ENCODE measurements at places on chromosomes 1 and 21.

DNA sequence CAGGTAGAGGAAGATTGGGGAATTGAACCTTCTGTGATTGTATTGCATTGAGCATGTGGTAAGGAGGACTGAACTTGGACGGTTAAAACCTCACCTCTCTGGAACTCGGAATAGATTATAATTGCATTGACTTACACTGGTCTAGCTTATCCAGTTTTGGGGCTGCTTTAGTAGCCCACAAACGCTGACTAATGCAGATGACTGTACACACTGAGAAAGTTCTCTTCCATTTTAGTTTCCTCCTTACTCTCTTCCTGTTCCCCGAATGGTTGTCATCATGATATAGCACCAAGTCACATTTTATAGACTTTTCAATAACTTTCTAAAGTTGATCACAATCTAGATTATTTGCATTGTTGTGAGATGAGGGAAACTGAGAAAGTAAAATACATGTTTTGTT is 78.2 kb downstream of the NFIA start:
- DNase-seq, result no peak

DNA sequence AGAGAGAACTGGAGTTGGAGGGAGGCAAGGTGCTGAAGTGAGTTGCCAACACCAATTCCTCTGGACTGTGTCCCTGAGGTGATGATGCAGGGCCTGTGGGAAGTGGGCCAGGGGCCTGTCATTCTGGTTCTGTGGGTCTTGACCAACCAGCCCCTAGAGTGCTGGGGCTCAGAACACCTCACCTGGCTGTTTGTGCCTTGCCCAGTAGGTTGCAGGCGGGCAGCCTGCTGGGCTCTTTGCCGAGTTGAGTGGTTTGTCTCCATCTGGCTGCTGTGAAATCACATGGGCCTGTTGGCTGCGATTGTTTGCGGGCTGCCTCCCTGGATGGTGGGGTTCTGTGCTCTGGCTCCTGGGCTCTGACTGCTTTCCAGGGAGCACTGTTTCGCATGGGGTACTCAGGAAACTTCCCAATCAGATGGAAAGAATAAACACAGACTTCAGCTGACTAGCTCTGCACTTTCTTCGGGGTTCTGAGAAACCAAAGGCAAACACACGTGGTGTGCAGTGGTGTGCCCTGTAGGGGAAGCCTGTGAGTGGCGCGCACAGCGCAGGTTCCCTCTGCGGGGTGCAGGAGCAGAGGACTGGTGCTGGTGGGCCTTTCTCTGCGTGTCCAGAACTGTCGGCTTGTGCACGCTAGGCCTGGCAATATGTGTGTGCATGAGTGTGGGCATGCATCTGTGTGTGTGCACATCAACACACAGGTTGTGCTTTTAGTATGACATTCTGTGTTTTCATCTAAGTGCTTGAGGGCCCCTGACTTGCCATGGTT is 95.1 kb downstream of the RHOU start:
- no peak for DNase-seq

DNA sequence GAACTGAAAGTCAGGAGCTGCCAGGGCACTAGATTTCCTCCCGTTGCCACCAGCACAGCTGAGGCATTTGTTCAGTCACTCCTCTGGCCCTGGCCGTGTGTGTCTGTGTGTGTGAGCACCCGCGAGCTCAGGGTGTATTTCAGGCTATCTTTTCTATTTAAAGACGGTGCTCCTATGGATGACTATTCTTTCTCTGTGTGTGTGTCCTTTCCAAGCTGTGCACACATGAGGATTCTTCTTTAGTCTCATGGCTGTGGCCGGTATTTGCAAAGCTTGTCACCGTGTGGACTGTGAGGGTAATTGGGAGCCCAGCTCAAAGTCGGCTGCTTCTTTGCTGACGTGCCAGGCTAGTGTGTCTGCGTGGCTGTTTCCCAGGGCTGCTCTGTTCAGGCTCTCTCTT is 3.0 kb upstream of the KCND3 start:
- DNase-seq, result no peak

GRCh38 chr21:34737115-34737514 is 68.3 kb downstream of the CLIC6 start:
- no peak for DNase-seq
